OCI-LY7 (cell line): ENCODE measurements at places on chromosomes 6 and 20.
A peak's percentile ranks its signal among the peaks of the same experiment; 100 is the strongest.

- DNase-seq = no peak
Measured at GRCh38 chr6:170523256-170524171, 29.6 kb downstream of the PSMB1 start.

- DNase-seq = no peak
Measured at GRCh38 chr20:23039885-23040508, 4.9 kb downstream of the SSTR4 start.

DNA sequence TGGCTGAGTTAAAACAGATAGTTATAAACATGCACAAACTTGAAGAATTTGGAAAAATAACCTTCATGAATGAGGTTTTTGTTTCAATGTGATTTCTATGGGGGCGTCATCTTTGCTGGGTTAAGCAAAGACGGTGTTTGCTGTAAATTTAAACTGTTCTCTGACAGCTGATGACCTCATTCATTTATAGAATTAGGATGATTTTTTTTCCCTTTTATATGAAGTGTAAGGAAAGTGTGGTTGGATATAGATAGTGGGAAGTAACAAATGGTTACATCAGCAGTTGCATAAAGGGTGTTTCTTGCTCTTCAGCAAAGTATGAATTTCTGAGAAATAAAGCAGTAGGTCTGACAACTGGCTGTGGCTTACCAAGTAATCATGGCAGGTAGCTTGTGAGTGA is 137.2 kb upstream of the CENPW start:
- DNase-seq = no peak

DNA sequence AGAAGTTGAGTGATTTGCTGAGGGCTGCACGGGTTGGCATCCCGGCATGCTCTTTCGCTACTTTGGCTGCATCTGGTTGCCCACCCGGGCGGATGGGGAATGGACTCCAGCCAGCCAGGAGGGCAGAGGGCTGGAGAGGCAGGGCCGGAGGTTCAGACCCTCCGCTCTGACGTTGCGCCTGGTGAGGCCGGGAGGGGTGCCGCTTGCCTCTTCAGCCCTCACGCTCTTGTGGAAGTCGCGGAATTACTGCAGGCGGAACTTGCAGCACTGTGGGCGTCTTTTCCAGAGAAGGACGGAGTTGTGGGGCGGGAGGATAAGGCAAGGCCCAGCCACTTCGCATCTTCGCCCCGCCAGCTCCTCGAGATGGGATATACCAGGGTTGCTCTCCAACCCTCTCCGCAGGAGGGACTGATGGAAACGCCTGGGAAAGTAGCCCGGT is 656 bp downstream of the RTEL1 start:
- no peak for DNase-seq

GRCh38 chr20:57434390-57434700 is 43.1 kb downstream of the RBM38 start:
- DNase-seq = peak; percentile 69

DNA sequence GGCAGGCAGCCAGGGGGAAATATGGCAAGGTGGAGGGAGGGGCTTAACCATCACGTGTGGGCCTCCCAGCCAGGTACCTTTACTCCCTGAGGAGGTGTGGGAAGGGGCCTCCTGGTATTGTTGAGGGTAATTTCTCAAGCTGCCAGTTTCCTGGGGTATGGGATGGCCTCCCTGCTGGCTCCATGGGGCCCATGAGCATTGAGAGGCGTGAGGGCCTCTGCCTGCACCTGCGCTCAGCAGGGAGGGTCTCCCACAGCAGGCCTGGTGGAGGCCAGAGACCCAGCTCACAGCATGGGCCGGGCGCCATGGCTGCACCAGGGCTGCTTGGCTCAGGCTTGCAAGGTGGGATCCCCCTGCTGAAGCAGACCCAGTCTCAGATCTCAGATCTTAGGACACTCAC is 113.0 kb downstream of the GRM4 start:
- no peak for DNase-seq

- no peak for DNase-seq
Measured at GRCh38 chr20:40843251-40843650, 154.2 kb upstream of the MAFB start.

- DNase-seq = no peak
Measured at GRCh38 chr6:153099636-153100035, 31.4 kb downstream of the RGS17 start.

DNA sequence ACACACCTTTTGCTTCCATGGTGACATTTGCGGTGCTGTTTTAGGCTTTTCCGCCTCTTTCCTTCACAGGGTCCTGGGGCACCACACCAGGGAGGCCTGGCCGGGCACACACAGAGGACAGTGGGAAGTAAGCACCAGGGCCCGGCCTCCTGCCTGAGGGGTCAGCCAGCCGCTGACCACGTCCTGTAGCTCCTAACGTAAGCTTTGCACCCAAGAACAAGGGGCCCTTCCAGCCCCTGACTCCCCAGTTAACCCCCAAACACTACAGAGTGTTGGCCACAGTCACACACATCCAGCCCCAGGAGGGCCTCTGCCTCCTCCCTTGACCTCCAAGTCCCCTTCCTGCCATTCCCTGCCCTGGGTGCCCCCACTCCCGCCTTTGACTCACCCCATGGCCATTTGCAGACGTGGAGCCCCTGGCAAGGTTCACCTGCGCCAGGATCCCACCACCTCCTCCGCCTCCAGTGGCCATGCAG is 54.7 kb downstream of the YTHDF1 start:
- no peak for DNase-seq

GRCh38 chr6:63923139-63923739 is 287.6 kb downstream of the PHF3 start:
- peak; percentile 56 for DNase-seq

- no peak for DNase-seq
Measured at GRCh38 chr6:165605901-165606739, 56.9 kb downstream of the PDE10A start.
